Endothelial cell of umbilical vein (primary cell): ENCODE measurements at places on chromosomes 2 and 18. TPM values are rescaled to one million over a fixed set of nuclear protein-coding genes. Genes with fewer than 3 reads are reported as not detected.

CXCR4 gene
- total RNA-seq, result 52.4 and 81.0 TPM in 2 replicates

ACOXL gene
- not detected in 2 replicates for total RNA-seq

KCNS3 gene
- 1.5 and 2.4 TPM in 2 replicates for total RNA-seq

TMEM247 gene
- total RNA-seq, result not detected in 2 replicates

USP34 gene
- 96.9 and 98.3 TPM in 2 replicates for total RNA-seq

CRYGD gene
- not detected in 2 replicates for total RNA-seq

GCG gene
- not detected in 2 replicates for total RNA-seq

GRCh38 chr2:99552529-99552928 is 62.7 kb upstream of the REV1 start:
- H3K27ac ChIP-seq, result no peak overlapping the region
- H3K4me3 ChIP-seq, result no peak overlapping the region

DNA sequence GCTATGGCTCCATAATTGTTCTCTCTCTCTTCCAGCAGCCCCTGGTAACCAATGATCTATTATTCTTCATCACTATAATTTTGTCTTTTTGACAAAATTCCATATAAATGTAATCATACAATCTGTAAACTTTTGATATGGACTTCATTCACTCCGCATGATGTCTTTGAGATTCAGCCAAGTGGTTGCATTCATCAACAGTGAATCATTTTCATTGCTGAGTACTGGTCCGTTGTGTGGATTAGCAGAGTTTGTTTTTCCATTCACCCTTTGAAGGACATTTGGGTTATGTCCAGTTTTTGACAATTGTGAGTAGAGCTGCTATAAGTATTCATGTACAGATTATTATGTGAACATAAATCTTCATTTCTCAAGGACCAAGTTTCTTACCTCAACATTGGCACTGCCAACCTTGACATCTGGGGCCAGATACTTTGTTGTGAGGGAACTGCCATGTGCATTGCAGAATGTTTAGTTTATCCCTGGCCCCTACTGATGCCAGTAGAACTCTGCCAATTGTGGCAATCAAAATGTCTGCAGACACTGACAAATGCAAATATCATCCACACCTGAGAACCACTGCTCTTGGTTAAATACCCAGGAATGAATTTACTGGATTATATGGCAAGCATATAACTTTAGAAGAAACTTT is 48.4 kb upstream of the BCL2L11 start:
- peaks cover 22% of the 10 kb centered on the region for H3K4me1 ChIP-seq
- H3K4me3 ChIP-seq, result no peak overlapping the region
- peak overlapping the region; percentile 95 for H3K27ac ChIP-seq
- peak; percentile 98 for DNase-seq
- H3K36me3 ChIP-seq, result no peaks in the 10 kb centered on the region

DNA sequence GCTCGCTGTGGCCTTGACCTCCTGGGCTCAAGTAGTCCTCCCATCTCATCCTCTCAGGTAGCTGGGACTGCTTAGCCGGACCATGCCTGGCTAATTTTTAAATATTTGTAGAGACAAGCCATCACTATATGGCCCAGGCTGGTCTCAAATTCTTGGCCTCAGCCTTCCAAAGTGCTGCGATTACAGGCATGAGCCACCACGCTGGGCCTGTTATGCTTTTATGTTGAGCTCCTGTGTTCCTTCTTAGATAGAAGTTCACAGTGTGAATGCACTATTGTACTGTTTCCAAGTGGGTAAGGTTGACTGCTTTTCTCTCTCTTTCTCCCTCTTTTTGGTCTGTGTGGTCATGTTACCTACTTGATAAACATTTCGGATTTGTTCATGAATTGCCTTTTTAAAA is 61.9 kb downstream of the SMCHD1 start:
- H3K36me3 ChIP-seq, result peaks cover 4% of the 10 kb centered on the region
- no peak overlapping the region for H3K27ac ChIP-seq
- H3K4me3 ChIP-seq, result no peak overlapping the region
- no peak for DNase-seq

DNA sequence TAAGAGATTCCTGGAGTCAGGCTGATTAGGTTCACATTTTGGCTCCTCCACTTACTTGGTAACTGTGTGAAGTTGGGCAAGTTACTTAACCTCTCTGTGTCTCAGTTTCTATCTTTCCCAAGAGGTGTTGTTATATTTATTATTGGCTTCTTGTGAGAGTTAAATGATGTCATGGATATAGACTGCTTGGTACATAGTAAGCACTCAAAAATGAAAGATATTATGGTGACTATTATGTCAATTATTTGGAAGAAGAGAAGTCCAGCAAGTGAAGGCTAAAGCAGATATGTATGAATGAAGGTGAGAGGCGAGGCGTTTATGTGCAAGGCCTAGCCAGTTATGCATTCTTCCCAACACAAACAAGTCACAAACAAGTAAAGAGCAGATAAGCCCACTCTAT is 417.4 kb downstream of the TSN start:
- H3K27me3 ChIP-seq, result no peaks in the 10 kb centered on the region
- no peak for DNase-seq
- no peak overlapping the region for H3K27ac ChIP-seq
- no peaks in the 10 kb centered on the region for H3K36me3 ChIP-seq
- H3K4me1 ChIP-seq, result no peaks in the 10 kb centered on the region
- H3K4me3 ChIP-seq, result no peak overlapping the region

- no peaks in the 10 kb centered on the region for H3K4me1 ChIP-seq
- peak within 1 kb of the TSS; percentile 31 for H3K4me3 ChIP-seq
- H3K27ac ChIP-seq, result no peak within 1 kb of the TSS
- DNase-seq, result peak; percentile 16
Measured at GRCh38 chr2:127220102-127220767, at the start of gene CYP27C1. Gene CYP27C1 (minus strand): TSS chr2:127220299. CDS start chr2:127220270, 29 bp downstream.

GRCh38 chr2:52356556-52356955 is 1324.6 kb upstream of the NRXN1 start:
- H3K36me3 ChIP-seq, result no peaks in the 10 kb centered on the region

GRCh38 chr2:23269747-23270146 is 115.2 kb upstream of the KLHL29 start:
- H3K27ac ChIP-seq, result no peak overlapping the region
- no peaks in the 10 kb centered on the region for H3K4me1 ChIP-seq
- no peaks in the 10 kb centered on the region for H3K36me3 ChIP-seq
- no peak for DNase-seq

DNA sequence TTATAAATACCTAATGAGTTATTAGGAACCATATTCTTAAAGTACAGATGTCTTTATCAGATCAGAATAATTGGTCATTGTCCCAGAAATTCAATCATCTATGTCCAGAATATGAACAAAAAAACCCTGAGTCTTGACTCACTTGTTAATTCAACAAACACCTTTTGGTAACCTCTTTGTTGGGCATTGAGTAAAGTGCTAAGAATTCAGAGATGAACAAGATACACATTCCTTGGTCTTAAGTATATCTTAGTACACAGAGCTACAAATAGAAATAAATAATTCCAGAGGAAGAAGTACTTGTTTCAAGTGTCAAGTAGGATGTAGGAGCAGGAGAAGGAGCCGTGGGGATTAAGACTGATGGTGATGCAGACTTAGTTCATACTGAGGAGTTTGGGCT is 798.1 kb downstream of the CPS1 start:
- H3K27ac ChIP-seq, result no peak overlapping the region
- no peaks in the 10 kb centered on the region for H3K36me3 ChIP-seq
- no peak for DNase-seq
